ENCODE measurements at places on chromosomes 13 and 19.

GRCh38 chr13:113629866-113630265 is 28.1 kb downstream of the ATP4B start:
- no peak for DNase-seq

GRCh38 chr13:52130641-52131040 is 1.8 kb upstream of the NEK5 start:
- no peak for DNase-seq

DNA sequence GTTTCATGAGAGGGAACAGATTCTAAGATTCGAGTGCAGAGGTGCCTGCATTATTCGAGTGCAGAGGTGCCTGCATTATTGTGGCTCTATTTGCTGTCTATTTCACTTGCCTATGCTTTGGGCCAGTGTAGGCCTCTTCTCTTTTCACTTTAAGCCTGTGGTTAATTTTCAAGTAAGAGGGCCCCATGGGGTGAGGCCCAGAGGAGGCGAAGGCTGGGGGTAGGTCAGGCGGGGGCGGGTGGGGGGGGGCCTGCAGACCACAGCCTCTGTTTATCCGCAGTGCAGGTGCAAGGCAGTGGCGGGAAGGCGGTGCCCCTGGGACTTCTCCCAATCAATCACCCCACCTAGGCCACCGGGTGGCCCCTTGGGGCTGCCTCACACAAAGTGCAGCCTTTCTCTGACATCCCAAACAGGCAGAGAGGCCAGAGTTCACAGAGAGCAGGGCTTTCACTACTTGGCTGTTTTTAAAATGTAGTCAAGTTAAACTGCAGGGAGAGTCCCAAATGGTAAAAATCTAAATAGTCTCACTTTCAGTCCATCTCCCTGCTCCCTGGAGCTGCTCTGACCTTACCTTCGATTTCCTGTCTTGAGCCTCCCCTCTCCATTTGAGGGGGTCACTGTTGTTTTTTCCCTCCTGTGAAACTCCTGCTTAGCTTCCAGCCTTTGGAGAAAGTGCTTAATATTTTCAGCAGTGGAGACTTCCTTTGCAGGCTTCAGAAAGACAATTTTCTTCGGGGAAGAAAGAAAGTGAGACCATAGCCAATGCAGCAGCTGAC is 249.0 kb downstream of the DLEU7 start:
- DNase-seq, result no peak

DNA sequence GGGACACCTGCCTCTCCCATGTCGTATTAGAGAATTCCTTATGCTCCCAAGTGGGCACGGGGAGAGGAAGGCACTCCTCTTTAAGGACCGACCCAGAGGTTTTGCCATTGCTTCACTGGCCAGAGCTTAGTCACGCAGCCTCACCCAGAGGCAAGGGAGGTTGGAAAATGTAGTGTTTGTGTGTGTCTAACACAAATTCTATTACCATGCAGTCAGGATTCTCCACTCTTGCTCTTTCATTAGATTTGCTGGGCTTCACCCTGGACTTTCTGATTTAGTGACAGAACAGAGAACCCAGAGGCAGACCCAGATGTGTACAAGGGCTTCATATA is 14.6 kb upstream of the NCCRP1 start:
- no peak for DNase-seq

- DNase-seq, result peak; percentile 80
Observed at GRCh38 chr13:111209613-111210012, 94.5 kb downstream of the ARHGEF7 start.

DNA sequence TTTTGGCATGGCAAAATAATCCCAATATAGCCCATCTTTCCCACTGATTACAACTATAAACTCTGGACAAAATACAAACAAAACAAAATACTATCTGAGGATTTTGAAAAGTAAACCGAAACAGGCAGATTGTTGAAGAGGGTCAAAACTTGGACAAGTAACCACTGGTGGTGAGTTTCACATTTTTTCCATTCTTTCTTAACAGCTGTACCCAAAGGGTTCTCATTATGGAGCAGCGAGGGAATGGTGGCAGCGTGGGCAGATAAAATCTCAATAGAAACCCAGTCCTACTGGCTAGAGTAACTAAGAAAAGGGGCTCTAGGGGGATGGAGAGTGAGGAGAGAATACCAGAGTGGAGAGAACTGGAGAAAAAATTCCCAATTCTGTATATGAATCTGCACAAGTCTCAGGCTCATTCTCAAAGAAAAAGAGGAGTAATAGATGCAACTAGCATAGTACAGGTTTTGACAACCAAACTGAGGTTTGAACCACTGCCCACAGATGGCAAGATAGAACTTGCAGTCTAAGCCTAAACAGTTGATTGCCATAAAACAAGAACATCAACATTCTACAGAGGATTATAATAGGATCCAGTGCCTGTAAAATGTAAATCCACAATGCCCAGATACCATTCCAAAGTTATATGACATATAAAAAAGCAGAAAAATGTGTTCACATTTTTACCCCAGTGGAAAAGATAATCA is 284.5 kb downstream of the KCNRG start:
- DNase-seq, result no peak

- no peak for DNase-seq
Observed at GRCh38 chr13:50998326-50998725, 88.7 kb downstream of the RNASEH2B start.

DNA sequence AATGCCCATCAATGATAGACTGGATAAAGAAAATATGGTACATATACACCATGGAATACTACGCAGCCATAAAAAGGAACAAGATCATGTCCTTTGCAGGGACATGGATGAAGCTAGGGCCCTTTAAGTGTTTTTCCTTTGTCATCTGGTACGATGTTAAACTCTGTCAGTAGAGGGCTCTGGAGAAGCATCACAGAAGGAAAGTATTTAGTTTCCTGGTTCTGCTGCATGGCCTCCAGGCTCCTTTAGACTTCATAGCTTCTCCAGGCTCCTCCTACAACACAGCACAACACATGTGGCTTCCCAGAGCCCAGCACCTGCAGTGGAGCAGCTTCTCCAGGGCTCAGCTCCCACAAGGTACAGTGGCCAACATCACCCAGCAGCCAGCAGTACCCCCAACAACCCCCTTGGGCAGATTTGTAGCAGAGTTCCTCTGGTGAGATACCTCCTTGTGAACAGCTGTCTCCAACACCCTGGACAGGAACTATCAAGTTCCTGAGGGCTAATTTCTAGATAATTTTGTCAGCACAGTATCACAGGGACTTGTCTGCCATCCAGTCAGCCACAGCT is 63.4 kb downstream of the KCTD12 start:
- no peak for DNase-seq

GRCh38 chr19:35860436-35860817 is 3.7 kb downstream of the KIRREL2 start:
- no peak for DNase-seq

DNA sequence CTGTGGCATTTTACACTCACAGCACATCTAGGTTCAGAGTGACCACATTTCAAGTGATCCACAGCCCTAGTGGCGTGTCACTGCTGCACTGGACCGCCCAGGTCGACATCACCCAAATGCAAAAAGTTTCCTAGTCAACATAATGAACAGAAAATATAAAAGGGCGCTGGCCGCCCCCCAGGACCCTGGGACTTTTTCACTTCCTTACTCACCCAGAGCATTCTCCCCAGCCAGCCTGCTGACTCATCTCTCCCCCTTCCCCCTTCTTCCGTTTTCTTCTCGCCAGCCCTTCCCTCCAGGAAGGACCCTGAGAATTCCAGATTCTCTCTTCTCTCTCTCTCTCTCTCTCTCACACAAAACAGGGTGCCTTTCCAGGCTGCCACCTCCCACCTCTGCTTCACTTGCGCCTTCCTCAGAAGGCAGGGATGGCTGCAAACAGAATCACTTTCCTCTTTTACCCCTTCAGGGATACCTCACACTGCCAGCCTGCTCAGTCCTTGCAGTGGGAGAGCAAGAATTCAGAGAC is 21.0 kb upstream of the GRWD1 start:
- peak; percentile 44 for DNase-seq

DNA sequence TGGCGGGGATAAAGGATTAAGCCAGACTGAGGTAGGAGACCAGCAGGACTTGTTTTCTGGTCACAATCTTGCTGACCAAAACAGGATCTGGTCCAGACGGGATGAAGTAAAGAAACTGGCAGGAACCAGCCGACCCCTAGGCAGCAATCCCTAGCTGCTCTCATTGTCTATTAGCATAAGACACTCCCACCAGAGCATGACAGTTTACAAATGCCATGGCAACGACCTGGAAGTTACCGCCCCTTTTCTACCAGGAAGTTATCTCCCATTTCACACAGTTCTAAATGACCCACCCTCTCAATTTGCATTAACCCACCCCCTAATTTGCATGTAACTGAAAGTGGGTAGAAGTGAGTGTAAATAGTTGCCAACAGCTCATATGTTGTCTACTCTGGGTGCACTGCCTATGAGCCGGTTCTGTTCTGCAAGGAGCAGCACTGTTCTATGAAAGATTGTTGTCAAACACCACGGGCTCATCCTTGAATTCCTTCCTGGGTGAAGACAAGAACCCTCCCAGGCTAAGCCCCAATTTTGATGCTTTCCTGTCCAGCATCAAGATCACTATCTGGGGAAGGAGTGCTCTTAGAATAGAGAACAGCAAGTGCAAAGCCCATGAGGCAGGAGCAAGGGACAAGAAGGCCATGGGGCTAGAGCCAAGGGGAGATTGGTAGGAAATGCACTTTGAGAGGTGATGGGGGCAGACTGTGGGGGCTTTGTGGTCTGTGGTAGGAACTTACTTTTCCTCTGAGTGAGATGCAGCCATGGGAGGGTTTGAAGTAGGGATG is 13.9 kb upstream of the FBXO27 start:
- DNase-seq, result no peak

GRCh38 chr13:107370015-107370785 is 802.3 kb upstream of the ARGLU1 start:
- DNase-seq, result no peak

DNA sequence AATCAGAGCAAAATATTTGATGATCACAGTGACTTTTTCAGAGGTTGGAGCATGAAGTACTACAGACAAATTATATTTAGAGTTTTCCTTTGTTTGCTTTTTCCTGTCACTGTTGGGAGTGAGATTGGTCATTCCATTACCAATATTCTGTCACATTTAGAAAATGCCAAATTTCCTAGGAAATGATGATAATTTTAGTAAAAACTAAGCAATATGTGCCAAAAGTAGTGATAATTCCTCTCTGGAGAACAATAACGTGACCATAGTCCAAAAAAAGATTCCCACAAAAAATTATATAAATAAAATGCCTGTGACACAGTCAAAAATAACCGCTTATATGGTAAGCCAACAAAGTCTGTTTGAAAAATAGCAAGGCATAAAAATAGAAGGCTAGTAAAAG is 2719.4 kb downstream of the PCDH9 start:
- no peak for DNase-seq

GRCh38 chr13:31049833-31050232 is 111.9 kb downstream of the HSPH1 start:
- no peak for DNase-seq

GRCh38 chr13:64551755-64552154 is 2678.4 kb downstream of the PCDH9 start:
- no peak for DNase-seq
